Activated B cell treated with CpG ODN at 0.5 μM for 24 hours (primary cell): ENCODE measurements at places on chromosomes 4 and X. TPM values are rescaled to one million over a fixed set of nuclear protein-coding genes. Genes with fewer than 3 reads are reported as not detected.

GRCh38 chr4:22686141-22686540 lies 6.6 kb upstream of the GBA3 start:
- no peaks in the 10 kb centered on the region for H3K36me3 ChIP-seq
- H3K27me3 ChIP-seq = no peaks in the 10 kb centered on the region
- H3K4me3 ChIP-seq = no peak overlapping the region
- H3K27ac ChIP-seq = no peak overlapping the region
- H3K4me1 ChIP-seq = no peaks in the 10 kb centered on the region

GRCh38 chr4:8274765-8275547 lies 5.4 kb downstream of the HTRA3 start:
- H3K27me3 ChIP-seq = peaks cover 24% of the 10 kb centered on the region
- H3K27ac ChIP-seq = no peak overlapping the region
- H3K36me3 ChIP-seq = no peaks in the 10 kb centered on the region
- H3K4me3 ChIP-seq = no peak overlapping the region

DNA sequence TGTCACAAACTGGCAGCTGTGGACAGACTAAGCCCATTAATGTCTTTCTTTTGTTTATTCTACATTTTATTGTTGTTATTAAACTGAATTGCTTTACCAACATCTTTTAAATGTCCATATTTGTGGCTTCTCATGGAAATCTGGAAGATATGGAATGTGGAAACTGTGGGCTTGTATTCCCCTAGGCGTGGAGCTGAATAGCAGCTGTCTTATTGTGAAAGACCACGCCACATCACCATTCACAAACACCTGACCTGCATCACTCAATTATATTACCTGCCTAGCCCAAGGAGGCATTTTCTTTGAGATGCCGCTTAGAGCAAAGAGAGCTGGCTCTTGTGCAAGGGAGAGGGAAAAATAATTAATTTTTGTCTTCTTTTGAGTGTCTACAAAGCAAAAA lies 96.9 kb upstream of the GPRIN3 start:
- peaks cover 3% of the 10 kb centered on the region for H3K4me1 ChIP-seq
- no peaks in the 10 kb centered on the region for H3K36me3 ChIP-seq
- no peak overlapping the region for H3K27ac ChIP-seq
- no peak for DNase-seq

DNA sequence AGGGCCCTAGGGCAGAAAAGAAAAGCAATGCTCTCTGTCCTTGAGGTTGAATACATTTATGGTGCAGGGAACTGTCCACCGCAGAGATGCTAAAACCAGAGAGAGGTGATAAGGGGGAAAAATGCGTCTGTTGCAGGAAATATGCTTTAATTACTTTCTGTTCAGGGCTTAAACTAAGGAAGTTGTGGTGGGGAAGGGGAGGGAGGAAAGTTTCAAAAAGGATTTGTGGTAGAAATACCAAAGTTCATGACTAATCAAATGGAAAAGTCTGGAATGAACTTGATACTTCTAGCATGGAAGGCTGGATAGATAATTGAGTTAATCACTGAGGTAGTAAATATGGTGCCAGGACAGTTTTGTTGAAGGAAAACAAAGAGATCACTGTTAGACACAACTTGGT lies 99.0 kb downstream of the ASB9 start:
- no peak overlapping the region for H3K27ac ChIP-seq
- H3K36me3 ChIP-seq = no peaks in the 10 kb centered on the region
- no peaks in the 10 kb centered on the region for H3K27me3 ChIP-seq
- H3K4me1 ChIP-seq = peaks cover 3% of the 10 kb centered on the region
- no peak for DNase-seq
- no peak overlapping the region for H3K4me3 ChIP-seq

DNA sequence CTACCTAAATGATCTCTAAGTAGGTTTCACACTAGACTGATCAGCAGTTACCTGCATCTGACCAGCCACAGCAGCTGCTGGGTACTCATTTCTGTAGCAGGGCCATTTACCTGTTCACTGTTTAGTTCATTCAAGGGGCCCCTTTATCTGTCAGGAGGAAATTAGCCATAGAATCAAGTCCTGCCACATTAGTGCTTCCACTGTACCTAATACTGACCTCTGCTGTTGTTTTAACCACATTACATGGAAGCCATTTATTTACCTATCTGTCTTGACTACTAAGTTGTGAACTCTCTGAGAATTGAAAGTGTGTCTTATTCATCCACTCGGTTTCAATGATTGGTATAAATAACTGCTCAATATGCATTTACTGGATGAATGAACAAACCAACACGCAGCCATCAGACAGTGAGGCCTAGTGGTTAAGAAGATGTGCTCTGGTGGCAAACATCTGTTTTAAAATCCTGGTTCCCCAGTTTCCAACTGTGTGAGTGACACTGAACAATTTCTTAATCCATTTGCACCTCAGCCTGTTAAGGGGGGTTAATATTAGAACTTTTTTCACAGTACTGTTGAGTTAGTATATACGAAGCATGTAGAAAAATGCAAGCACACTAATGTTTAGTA lies 30.0 kb upstream of the ANXA5 start:
- no peak overlapping the region for H3K4me3 ChIP-seq
- H3K27ac ChIP-seq = no peak overlapping the region
- no peaks in the 10 kb centered on the region for H3K36me3 ChIP-seq
- H3K27me3 ChIP-seq = peaks cover 13% of the 10 kb centered on the region
- H3K4me1 ChIP-seq = no peaks in the 10 kb centered on the region

DNA sequence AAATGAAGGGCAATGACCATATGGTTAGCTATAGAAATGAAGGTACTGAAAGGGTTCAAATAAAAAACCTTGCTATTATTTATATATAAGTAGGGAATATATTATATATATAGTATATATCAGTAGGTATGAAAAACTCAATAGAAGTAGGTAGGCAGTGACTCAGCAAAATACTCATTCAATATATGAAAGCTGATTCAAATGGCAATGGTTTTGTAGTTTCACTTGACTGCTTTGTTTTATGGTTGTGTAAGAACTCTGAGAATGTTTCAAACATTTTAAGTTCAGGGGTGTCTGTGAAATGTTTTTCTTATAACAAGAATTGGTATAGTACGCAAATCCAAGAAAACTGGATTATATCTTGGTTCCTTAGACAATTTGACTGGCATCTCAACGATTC lies 4.1 kb downstream of the ZNF280C start:
- no peak for DNase-seq
- no peaks in the 10 kb centered on the region for H3K36me3 ChIP-seq
- H3K4me3 ChIP-seq = no peak overlapping the region
- H3K27ac ChIP-seq = no peak overlapping the region

DNA sequence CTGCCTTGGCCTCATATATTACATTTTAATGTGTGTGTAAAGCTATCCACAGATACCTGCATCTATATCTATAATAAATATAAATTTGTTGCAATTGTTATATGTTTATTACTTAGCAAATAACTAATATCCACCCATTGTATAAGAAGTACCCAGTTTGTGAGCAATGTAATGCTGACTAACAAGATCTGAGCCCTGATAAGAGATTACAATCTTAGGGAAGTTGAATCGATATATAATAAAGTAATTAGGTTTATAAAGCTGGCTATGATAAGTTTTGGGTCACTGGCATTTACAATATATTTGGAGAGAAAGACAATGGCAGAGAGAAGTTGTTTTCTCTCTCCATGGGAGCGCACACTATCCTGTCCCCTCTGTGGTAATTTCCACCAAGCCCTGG lies 280.6 kb downstream of the NR3C2 start:
- no peak for DNase-seq
- no peaks in the 10 kb centered on the region for H3K36me3 ChIP-seq
- H3K4me1 ChIP-seq = no peaks in the 10 kb centered on the region
- no peak overlapping the region for H3K4me3 ChIP-seq
- no peaks in the 10 kb centered on the region for H3K27me3 ChIP-seq

The FOXR2 gene
- not detected in 2 replicates for total RNA-seq

The PTCHD1 gene
- total RNA-seq = 0.02 TPM in 1 of 2 replicates, not detected in the other

The ZNF732 gene
- not detected in 2 replicates for total RNA-seq

The NAP1L3 gene
- 0.20 and 0.32 TPM in 2 replicates for total RNA-seq

The C1QTNF7 gene
- total RNA-seq = not detected in 2 replicates

The ZNF711 gene
- 3.5 TPM in 2 replicates for total RNA-seq
